Stimulated activated naive CD4-positive, alpha-beta T cell treated with Interleukin-2 at 50 U/mL for 16 hours (primary cell): ENCODE measurements at places on chromosomes 2 and 18.

- DNase-seq = no peak
Observed at GRCh38 chr2:223076573-223076972, 24.6 kb downstream of the KCNE4 start.

DNA sequence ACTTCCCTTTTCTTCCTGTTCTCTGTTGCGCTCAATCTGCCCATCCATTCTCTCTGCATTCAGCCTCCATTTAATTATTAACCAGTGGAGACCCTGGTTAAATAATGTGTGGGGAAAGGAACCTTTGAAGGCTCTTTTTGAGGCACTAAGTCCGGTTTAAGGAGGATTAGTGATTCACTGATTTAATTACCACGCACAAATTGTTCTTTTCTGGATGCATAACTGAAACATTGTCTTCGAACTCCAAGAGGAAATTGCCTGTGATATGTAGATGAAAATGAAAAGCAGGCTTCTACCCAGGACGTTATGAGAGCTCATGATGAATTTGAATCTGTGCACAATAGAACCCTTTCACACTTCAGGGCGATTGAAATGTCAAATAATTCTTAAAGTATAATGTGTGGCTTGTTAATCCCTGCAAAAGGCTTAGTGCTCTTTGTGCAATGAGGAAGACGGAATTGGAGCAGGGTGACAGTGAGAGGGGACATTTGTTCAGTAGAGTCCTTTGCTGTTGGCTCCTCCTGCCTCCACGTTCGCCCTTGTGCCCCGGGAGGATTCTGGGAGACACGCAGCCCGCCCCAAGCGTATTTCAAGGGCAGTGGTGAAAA, 51.1 kb upstream of the ZNF236 start:
- no peak for DNase-seq

GRCh38 chr2:111117598-111118480, 2.9 kb upstream of the BCL2L11 start:
- peak; percentile 27 for DNase-seq

GRCh38 chr2:30527859-30528258, 80.8 kb downstream of the LCLAT1 start:
- no peak for DNase-seq

- peak; percentile 81 for DNase-seq
Observed at GRCh38 chr2:46915811-46916630, 415 bp upstream of the MCFD2 start.

DNA sequence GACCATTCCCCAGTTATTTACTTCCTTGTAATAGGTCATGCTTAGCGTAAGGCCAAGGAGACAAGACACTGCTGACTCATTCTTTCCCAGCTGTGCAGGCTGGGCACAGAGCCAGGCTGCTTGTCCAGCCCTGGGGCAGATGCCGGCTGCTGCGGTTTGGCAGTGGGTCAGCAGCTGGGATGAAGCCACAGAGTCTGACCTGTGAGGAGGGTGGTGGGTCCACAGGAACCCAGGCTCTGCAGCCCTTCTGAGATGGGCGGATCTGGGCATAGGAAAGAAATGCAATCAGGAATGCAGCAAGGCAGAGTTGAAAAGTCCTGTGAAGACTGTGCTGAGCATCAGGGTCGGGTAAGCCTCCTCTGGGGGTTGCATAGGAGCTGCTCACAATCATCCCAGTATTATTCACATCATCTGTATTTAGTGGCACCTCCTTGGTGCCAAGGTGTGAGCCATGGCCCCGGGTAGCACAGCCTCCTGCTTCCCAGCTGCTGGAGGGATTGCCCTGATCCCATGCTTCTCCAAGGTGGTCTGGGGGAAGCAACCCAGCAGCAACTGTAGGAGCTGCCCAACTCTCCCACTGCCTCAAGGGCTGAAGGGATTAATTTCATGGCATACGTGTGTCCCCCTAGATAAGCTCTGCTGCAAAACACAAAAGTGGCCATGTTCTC, 139.0 kb downstream of the DDX1 start:
- DNase-seq = no peak

DNA sequence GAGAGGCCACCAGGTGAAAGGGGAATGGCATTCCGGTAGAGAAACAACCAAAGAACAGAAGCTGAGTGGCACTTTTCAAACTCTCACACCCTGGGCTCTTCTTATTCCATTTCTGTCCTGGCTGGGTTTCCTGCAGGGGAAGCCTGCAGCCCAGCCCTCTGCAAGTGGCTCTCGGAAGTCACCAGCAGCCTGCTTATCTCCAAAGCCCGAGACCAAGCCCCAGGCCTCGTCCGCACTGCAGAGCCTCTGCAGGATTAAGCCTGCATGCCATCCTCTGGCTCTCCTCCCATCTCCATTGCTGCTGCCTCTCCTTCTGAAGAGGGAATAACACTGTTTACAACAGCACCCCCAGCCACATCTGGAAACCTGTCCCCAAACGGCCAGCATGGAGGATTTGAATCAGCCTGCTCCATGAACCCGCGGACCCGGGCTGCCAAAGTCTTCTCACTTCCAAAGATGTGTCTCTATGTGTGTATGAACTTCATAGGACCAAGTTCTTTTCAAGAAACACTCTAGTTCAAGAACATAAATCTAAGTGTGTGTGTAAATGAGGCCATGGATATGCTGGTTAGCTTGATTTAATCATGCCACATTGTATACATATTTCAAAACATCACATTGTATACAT, 54.2 kb downstream of the DIPK1C start:
- DNase-seq = no peak

DNA sequence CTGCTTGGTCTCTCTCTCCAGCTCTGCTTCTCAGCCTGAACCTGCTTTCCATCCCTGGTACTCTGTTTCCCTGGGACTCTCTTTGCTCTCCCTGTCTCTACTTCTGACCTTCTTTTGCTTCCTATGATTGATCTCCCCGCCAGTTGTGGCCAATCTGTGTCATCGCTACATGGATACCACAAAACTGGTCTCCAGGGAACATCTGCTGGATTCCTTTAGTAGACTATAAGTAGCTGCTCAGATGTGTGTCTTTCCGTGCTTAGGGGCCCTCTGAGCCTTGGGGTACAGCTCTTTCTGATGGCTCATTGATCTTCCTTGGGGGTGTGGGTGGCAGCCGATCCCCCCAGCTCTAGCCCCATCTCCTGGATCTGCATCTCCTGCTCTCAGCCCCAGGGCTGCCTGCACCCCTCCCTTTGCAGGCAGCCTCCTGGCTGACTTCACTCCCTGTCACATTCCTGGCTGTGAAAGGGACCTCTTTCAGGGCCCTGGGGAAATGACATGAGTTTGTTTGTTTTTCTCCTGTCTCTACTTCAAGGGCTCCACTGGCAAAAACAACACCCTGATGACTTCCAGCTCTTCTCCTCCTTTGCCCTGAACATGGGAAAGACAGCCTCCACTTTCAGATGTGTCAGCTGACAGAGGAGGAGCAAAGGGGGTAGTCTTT, 333.7 kb downstream of the CYP26B1 start:
- DNase-seq = no peak

- DNase-seq = no peak
Observed at GRCh38 chr18:70151614-70152013, 53.9 kb downstream of the RTTN start.

GRCh38 chr2:119005555-119005954, 63.6 kb downstream of the MARCO start:
- DNase-seq = no peak

DNA sequence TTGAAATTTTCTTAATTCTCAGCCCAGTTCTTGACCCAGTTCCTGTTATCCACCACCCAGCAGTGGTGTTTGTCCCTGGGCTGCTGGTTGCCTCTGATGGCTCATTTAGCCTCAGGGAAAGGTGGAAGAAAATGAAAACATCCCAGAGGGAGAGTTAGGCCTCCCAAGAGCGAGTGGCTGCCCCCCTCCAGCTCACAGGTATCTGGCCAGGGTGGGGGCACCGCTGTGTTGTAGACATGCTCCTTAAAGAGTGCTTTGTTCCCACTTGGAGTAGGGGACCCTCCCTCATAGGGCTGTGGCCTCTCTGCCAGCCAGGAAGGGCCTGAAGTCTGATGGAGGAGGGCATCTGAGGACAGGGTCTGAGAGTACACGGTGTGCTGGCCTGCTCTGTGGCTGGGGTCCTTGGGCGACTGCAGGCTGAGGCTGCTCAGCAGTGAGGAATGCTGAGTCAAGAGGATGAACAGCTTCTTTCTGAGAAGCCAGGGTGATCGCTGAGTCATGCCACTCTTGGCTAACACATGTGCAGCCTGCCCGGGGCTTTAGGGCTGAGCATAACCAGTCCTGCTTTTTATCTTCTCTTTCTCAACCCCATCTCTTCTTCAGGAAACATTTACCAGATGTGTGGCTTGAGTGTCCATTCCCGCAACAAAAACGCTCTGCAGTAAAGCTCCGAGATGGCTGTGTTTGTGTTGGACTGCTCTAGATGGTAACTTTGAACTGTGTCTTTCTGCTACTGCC, 72.3 kb downstream of the IL1R2 start:
- DNase-seq = peak; percentile 41

GRCh38 chr2:105803773-105804172, 59.1 kb downstream of the NCK2 start:
- no peak for DNase-seq

- no peak for DNase-seq
Observed at GRCh38 chr2:22829791-22830190, 555.2 kb upstream of the KLHL29 start.

DNA sequence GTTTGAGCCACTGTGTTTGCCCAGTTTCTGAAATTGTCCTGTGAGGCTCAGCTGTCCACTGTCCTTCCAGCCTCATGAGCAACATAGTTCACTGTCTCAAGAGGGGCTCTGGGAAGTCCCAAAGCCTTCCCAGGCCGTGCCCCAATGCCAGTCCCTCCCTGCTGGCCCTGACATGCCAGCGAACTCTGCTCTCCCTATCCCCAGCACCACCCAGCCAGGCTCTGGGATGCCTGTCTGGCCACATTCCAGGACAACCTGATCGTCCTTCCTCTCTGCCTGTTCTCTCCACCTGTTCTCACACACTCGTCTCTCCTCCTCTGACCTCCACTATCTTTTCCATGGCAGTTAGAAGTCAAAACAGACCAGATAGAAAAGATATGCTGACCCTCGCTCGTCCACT, 278.0 kb upstream of the ID2 start:
- DNase-seq = no peak

GRCh38 chr2:212974692-212975091, 176.7 kb downstream of the IKZF2 start:
- no peak for DNase-seq

GRCh38 chr18:33821503-33821902, 243.5 kb downstream of the ASXL3 start:
- DNase-seq = no peak
